GM10248 (cell line): ENCODE measurements at places on chromosomes 12 and 14.

- no peak for DNase-seq
Observed at GRCh38 chr12:107775093-107775721, 703 bp downstream of the ASCL4 start.

GRCh38 chr12:94769776-94770759, 119.7 kb upstream of the TMCC3 start:
- DNase-seq = no peak

GRCh38 chr12:26855337-26855736, 22.3 kb upstream of the ITPR2 start:
- no peak for DNase-seq

DNA sequence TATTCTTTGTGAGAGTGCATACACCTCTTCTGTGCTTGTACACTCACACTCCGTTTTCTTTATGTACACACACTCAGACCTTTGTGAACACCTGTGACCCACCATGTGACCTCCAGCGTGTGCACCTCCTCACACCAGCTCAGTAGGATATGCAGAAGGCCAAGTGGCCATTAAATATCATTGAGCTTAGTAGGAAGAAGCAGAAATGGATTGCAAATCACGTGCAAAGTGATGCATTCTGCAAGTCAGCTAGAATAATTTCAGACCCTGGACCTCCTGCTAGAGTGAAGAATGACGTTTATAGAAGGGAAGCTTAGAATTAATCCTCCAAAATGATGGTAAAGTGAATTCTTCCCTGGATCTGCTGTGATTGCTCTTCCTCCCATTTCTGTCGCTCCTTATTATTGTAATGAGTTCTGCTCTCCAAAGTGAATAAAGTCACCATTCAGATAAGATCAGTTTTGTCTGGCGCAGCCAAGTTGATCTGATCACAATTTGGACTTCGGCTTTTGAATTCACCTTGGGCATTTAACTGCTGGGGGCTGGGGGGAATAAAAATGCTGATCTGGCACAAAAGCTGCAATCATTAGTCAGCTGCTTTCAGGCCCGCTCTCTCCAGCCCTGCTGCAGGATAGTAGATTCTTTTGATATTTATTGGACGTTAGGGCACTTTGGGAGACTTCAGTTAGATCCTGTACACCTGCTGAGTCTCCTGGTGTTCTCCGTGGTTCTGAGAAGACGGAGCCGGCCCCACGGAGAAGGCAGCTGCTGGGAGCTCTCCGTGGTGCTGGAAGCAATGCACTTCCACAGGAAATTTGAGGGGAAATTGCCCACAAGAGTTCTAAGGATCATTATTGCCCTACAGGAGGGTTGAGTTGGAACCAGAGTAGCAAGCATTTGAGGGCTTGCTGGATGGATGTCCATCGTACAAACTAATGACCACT, 12.4 kb upstream of the NRXN3 start:
- DNase-seq = no peak

DNA sequence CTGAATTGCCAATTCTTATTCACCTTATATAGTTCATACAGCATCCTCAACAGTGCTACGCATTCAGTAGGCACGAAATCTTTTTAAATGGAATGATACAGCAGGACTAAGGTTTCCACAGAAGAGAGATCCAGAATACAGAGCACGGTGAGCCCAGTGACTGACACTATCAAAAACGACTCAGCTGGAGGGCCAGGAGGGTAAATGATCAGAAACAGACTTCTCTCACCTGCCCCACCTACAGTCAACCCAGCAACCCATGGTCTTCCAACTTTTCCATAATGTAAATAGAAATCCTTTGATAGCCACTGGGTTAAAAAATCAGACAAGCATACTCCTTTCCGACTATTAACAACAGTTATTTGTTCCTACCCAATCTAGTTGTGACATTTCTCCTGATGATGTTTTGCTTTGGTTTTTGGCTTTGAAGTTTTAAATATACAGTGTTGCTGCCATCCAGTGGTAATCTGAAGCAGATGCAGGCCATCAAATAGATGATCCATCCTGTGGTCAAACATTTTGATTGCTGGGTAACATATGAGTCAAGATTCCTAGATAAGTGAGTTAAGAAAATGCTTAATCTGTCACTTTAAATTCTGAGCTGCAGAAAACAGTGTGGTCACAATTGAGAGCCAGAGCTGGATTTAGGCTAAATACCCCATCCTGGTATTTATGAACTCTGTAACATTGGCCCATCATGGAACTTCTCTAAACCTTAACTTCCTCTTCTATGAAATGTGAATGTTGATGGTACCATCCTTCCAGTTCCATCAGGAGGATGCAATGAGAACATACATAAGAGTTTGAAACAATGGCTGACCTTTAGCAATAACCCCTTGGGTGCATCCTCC, 42.0 kb downstream of the GPHB5 start:
- peak; percentile 54 for DNase-seq

GRCh38 chr14:72479461-72479931, 414.4 kb downstream of the DPF3 start:
- peak; percentile 27 for DNase-seq

DNA sequence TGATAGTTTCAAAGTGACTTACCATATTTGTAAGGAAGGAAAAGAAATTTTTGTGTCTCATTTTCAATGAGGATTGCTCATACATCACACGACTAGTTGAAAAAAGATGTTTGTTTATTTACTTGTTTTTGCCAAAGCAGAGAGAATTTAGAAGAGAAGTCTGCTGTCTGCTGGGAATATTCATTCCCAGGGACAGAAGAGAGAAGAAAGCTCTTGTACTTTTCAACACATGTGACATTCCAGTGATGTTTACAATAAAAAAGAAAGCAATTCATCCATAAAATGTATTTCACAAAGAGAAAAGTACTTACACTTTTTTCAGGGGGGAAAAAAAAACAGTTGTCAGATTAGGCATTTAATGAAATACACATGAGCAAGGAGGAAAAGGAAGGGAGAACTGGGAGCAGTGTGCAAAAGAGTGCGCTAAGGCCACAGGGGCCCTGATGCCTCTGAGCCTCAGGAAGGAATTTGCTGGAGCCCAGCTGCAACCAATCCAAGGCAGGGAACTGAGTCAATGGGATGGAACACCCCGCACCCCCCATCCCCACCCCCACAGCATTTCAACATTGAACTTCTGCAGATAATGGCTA, 115.0 kb downstream of the RPAP3 start:
- DNase-seq = no peak

DNA sequence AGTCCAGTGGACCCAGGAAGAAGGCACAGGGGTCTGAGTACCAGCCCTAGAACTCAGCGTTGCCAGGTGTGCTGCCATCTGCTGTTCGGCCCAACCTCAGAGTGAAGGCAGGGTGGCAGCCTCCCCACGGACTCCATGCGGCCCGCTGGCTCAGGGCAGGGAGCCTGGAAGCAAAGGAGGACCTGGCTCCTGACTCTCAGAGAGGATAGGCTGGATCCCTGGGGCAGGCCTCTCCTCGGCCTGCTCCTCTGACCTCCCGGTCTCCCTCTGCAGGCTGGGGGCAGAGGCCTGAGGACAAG, 10.1 kb downstream of the MCRS1 start:
- no peak for DNase-seq

DNA sequence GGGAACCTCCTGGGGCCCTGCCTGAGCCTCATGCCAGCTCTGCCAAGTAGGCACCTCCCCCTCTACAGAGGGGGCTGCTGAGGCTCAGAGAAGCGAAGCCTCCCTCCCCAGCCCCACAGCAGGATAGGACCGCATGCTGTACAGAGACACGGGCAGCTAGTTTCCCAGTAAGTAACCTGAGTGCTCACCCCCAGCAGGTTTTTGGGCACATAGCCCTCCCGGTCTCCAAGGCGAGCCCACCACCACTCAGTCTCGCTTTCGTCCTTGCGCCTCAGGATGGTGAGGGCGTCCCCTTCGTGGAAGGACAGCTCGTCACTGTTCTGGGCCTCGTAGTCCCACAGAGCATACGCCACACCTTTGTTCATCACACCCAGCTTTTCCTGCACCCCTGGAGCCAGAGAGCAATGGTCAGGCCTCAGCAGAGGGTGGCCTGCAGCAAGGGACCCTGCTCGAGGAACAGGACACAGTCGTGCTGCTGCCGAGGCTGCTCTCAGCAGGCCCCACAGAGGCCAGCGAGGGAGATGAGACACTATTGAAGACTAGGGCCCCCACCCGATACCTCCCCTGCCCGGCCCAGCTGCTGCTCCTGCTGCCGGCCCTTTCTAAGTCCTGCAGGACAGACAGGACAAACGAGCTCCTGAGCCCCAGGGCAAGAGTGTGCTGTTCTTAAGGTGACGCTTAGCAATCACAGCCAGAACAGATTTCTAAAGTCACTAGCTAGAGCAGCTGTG, 20.4 kb downstream of the ZFYVE21 start:
- DNase-seq = no peak
